H9 (cell line): ENCODE measurements at places on chromosomes 3 and 15.

DNA sequence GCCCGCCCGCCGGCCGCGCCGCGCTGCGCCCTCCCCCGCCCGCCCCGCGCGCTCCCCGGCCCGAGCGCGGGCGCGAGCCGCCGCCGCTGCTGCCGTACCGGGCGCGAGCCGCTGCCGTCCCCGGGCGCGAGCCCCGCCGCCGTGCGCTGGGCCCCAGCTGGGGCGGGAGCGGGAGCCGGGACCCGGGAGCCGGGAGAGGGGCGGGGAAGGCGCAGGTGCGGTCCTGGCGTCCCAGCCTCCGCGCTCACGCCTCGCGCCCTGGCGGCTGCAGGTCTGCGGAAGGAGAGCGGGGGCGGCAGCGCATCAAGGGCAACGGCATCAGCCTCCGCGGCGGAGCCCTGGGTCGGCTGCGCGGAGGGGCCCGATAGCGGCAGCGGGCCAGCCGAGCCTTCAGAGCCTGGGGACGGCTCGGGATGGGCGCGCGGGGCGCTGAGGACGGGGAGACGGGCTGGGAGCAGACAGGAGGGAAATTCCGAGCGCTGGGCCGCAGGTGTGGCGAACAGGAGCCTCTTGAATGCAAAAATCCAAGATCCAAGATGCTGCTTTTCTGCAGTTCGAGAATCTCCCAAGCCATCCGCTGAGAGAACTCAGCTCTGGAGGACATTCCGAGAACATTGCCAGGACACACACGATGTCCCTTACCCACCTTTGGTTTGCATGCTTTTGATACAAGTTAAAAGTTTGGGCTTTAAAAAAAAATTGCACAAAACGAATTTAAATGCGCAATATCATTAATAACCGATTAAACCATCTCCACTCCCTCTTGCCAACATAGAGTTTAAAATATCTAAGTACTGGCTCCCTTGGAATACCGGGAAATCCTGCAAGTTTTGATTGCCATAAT lies 251.1 kb downstream of the TJP1 start:
- DNase-seq = peak; percentile 69

GRCh38 chr15:52225230-52225629 lies 34.0 kb upstream of the GNB5 start:
- DNase-seq = no peak

- no peak for DNase-seq
These were observed 127.9 kb downstream of the DMXL2 start for GRCh38 chr15:51494411-51495314.

DNA sequence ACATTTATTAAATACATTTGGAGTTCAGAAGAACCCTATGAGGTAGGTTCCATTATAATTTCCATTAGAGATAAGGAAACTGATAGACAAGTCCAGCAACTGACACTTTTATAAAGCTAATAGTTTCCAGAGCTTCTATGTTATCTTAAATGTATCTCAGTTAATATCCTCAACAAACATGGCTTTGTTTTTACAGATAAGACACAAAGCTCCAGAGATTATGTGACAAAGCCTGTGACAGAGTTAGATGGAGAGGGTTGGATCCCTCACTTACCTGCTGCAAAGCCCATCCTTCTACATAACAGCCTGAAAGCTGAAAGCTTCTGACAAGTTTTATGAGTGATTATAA lies 473 bp upstream of the COMMD2 start:
- no peak for DNase-seq

- DNase-seq = peak; percentile 51
These were observed 630 bp downstream of the CACNA2D2 start for GRCh38 chr3:50502584-50503423.

- DNase-seq = peak; percentile 58
These were observed 28.5 kb downstream of the SCG5 start for GRCh38 chr15:32669896-32670611.
